ENCODE measurements at places on chromosomes 12 and 14.

DNA sequence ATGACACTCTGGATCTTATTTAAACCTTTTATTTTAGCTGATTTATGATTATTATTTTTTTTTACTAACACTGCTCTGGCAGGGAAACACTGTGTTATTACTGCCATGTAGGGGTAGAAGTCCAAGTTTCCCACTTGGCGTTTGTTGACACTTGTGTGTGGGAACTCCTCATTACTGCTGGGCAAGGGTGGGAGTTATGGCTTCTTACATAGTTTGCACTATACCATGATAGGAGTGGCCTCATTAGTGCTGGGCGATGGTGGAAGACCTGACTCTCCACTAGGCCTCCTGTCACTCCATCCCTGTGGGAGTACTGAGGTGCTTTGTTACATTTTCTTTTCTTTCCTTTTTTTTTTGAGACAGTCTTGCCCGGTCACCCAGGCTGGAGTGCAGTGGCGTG lies 83.5 kb downstream of the BRMS1L start:
- DNase-seq, result no peak

DNA sequence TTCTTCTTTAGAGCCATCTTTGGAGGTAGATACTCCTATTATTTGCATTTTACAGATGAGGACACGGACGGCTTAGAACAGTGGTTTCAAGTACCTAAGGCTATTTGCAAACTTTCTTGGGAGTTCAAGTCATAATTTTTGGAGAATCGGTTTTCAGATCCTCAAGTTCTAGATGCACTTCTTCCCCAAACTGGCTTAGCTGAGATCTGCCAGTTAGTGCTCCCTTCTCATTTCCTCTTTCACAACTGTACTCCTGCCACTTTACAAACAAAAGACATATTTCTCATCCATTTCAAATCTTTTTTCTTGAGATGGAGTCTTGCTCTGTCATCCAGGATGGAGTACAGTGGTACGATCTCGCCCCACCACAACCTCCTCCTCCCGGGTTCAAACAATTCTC lies 77.3 kb downstream of the HELB start:
- no peak for DNase-seq

- no peak for DNase-seq
Measured at GRCh38 chr14:95322651-95323050, 2.9 kb upstream of the CLMN start.

DNA sequence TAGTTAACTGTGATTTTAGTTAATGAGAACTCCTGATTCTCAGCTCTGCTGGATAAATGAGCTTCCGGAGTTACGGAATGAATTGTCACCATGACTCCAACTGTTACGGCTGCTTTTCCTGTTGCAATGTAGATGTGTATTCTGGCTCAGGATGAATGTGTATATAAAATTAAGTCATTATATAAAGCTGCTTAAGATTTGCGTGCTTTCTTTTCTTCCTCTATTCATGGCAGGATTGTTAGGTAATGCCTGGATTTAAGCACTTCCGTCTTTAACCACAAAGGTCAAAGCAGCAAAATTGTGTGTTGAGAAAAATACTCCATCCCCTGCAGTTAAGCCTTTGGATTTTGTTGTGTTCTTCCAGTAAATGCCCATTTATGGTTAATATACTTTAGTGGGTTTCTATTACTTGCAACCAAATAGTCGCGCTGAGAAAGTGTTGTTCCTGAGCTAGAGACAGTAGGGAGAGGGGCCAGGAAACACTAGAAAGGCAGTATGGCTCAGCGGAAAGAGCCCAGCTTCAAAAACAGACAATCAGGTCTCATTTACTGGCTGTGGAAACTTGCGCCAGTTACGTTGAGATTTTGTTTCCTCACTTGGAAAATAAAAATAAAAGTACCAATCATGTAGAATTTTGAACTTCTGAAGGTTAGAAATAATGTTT lies 9.4 kb upstream of the CCDC175 start:
- DNase-seq, result no peak

GRCh38 chr14:105012171-105012985 lies 8.5 kb downstream of the CDCA4 start:
- no peak for DNase-seq

- DNase-seq, result no peak
Measured at GRCh38 chr12:54405106-54405505, 14.0 kb downstream of the ITGA5 start.

DNA sequence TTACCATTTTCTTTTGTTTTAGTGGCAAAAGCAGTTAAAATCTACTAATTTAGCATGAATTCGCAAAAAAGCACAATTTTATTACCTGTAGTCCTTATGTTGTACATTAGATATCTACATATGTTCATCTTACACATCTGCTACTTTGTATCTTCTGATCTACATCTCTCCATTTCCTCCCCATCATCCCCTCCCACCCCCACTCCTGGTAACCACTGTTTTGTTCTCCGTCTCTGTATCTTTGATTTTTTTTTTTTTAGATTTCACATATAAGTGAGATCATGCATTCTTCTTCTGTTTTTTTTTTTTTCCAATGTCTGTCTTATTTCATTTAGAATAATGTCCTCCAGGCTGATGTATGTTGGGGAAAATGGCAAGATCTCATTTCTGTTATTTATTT lies 922.7 kb downstream of the VRK1 start:
- DNase-seq, result peak; percentile 58

DNA sequence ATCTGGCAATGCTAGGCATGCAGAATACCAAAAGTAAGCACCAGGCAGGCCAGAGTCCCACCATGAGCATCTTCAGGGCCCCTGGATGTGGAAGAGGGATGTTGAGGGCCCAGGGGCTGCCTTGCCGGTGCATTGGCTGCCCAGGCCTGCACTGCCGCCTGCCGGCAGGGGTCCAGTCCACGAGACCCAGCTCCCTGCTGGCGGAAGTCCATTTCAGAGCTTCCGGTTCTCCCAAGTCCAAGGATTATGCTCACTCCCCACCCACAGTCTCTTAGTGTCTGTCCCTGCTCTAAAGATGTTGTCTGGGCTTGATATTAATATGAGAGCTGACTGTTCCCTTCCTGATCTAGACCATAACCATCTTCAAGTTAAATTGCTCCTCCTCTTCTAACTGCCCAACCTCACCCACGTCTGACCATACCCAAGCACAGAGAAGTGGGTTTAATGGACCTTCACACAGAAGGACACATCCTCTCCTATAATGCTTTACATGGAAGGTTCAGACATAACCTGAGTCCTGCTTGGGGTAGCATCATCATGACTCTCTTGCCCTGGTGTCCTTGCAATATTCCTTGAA lies 117.4 kb downstream of the DAD1 start:
- no peak for DNase-seq

GRCh38 chr14:55556929-55557623 lies 22.9 kb upstream of the KTN1 start:
- no peak for DNase-seq

DNA sequence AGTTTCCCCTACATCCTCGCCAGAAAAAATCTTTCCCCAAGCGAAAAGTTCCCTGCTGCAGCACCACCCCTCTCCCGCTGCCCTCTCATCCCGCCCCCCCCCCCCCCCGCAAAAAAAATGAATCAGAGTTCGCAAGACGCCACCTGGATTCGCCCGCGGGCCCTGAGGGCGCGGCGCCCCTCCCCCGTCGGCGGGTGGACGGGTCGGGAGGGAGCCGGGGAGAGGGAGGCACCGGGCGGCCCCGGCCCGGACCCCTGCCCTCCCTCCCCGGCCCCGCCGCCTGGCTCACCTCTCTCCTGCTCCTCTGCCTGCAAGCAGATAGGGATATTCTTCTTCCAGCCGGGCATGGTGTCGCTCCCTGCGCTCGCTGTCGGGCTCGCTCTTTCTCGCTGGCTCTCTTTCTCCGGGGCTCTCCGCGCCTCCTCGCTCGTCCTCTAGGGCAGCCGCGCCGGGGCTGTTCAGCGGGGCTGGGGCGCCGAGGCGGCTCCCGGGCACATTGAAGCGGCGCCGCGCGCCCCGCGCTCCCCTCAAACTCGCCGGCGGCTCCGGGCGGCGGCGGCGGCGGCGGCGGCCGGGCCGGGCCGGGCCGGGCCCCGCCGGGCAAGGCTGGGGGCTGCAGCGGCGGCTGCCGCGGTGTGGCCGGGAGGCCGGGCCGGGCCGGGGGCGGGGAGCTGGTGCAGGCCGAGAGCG lies 200.3 kb upstream of the CAND1 start:
- DNase-seq, result peak; percentile 8

- DNase-seq, result no peak
Measured at GRCh38 chr14:20427231-20428009, 8.5 kb downstream of the KLHL33 start.

- no peak for DNase-seq
Measured at GRCh38 chr14:81450100-81450531, 50.0 kb upstream of the STON2 start.

- DNase-seq, result no peak
Measured at GRCh38 chr12:82675246-82675645, 11.5 kb upstream of the TMTC2 start.

DNA sequence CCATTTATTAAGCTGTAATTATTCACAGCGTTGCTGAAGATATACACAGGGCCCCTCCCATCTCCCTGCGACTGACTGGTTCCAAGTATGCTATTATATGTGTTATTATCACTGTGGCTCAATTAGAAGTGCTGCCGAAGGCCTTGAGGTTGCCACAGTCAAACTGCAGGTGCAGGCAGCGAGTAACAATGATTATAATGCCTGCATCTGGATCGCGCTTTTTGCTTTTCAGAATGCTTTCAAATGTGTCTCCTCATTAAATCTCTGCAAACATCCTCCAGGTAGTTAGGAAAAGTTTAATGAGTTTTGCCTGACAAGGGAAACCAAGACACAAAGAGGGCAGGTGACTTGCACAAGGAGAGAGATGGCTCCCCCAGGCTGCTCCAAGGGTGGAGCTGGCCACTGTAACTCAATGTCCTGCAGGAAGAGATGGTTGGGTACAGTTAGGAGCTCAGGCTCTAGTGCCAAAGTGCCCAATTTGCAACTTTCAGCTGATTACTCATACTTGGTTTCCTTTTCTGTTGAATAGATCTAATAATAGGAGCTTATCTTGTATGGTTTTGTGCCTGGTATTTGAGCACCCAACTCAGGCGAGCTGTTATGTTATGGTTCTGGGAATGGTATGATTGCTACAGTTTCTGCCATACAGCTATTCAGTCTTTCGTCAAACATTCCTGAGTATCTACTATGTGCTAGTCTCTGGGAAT lies 1.7 kb upstream of the SYNE3 start:
- no peak for DNase-seq

DNA sequence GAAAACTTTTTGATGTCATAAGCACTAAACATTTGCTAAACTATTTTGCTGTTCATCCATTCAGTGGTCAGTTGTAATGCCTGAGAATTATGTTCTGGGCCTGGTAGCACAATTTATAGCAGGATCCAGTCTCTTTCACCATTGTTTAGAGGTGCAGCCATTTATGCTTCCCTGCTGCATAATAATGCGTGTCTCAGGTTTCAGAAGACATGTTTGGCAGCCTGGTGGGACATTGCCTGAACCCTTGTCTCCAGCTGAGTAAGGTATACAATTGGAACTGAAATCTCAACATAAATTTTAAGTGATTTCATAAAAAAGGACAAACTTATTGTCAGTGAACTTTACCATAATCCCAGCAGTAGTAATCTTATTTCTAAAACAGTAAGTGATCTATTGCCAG lies 94.8 kb downstream of the POLR3B start:
- DNase-seq, result no peak

- peak; percentile 2 for DNase-seq
Measured at GRCh38 chr12:78863482-78864402, 832 bp upstream of the SYT1 start.

GRCh38 chr14:79225815-79226214 lies 985.5 kb downstream of the DIO2 start:
- DNase-seq, result no peak

GRCh38 chr12:100698518-100698917 lies 96.1 kb upstream of the ANO4 start:
- no peak for DNase-seq

DNA sequence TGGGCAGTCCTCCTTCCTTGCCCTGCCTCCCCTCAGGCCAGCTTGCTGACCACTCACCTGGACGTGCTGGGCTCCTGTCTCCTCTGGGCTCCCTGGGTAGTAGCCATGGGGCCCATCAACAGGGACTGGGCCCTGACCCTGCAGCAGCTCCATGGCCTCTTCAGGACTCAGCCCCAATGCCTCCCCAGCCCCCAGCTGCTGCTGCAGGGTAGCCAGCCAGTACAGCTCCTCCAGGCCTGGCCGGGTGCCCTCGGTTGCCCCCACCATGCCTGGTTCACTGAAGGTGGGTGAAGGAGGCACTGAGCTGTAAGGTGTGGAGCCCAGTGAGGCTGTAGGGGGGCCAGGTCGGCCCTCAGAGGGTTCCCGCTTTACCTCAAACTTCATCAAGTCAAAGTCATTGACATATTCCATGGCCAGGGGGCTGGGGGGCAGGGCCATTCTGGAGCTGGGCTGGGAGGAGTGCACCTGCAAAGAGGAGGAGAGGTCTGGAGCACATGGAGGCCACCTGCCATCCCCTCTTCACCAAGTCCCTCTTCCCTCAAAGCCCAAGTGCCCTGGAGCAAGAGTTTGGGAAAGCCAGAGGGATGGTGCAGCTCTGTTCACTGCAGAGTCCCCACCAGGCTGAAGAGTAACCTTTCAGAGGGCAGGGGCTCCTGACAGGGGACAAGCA lies 11.2 kb downstream of the CPNE6 start:
- DNase-seq, result no peak

- DNase-seq, result no peak
Measured at GRCh38 chr12:88570103-88570502, 10.2 kb downstream of the KITLG start.

DNA sequence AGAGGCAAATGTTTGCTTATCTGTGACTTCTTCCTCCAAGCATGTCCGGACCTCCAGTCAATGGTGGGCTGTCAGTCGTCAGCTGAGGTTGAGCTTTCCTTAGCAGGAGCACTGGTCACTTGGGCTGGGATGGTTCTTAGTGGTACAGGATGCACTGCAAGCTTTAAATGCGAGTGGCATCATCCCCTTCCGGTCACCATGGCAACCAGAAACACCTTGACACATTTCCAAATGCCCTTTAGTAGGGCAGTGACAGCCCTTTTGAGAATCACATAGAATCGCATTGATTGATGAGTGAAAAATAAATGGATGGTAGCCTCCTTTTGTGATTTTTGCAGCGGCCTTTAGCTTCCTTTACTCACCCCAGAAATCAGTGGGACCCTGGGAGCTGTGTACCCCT lies 24.1 kb downstream of the NTF3 start:
- no peak for DNase-seq

- DNase-seq, result no peak
Measured at GRCh38 chr12:46664761-46665287, 161.0 kb downstream of the SLC38A4 start.

GRCh38 chr14:90692826-90693225 lies 123.4 kb downstream of the TTC7B start:
- no peak for DNase-seq

GRCh38 chr14:98682726-98683125 lies 589.3 kb downstream of the BCL11B start:
- DNase-seq, result no peak

GRCh38 chr12:109606320-109607028 lies 32.9 kb downstream of the MVK start:
- no peak for DNase-seq

DNA sequence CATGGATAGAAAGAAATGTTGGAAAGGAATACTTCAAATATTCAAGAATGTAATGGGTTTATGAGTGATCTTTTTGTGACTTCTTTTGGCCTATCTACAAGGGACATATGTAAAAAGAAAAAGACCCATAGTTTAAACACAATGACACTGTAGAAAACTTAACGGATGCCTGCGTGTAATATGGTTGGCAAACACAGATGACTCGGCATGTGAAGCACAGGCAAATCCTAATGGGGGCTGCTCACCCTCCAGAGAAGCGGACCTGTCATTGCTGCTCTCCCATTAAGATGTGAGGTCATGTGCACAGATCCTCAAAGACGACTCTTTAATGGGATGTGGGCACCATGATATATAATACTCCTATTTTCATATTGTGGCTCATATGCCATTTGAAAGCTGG lies 366.6 kb upstream of the TMEM132C start:
- DNase-seq, result no peak

- DNase-seq, result no peak
Measured at GRCh38 chr12:121653999-121654398, 15.5 kb downstream of the MORN3 start.
